ENCODE measurements at places on chromosomes 4 and X.

DNA sequence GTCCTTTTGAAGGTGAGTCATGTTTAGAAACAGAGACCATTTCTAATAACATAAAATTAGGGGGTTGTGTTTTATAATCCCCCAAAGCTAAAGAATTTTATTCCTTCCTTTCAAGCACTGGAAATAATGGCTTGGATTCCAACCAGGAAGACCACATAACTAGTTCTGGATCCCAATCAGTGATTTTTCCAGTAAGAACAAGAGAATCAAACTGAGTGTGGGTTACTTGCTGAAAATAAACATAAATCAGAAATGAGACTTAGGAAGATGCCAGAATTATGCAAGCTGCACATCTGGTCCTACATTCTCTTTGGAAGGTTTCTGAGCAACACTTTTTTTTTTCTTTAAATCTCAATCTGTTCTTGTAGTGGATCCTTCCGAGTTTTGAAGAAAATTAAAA lies 76.3 kb downstream of the SOWAHB start:
- no peak overlapping the region for H3K4me3 ChIP-seq
- H3K36me3 ChIP-seq: no peaks in the 10 kb centered on the region
- no peaks in the 10 kb centered on the region for H3K4me1 ChIP-seq
- H3K27me3 ChIP-seq: no peaks in the 10 kb centered on the region
- DNase-seq: no peak
- no peak overlapping the region for H3K27ac ChIP-seq

DNA sequence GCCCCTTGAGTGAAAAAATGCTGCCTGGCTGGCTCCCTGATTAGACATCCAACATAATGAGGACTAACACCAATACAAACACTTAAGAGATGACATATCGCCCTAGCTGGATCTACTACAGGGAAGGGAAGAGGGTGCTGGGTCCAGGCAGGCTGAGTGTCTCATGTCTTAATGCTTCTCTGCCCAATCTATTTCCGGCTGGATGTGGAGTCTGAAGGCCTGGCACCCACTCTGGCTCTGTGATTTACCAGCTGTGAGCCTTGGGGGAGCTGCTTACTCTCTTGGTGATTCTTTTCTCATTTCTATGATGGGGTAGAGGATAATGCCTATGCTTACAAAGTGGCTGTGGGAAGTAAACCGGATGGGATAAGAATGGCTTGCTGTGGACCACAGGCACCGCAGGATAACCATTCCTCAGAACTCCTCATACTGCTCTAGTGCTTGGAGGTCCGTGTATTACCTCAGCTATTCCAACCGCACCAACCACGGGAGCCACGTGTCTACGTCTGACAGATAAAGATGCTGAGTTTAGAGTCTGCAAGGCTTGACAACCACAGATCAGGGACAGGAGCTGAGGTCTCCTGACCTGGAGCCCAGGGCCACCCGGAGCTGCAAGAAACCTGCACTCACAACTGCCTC lies 161.7 kb downstream of the AFAP1 start:
- DNase-seq: no peak
- H3K27ac ChIP-seq: peak overlapping the region; percentile 74
- H3K4me1 ChIP-seq: no peaks in the 10 kb centered on the region
- H3K36me3 ChIP-seq: peaks cover 9% of the 10 kb centered on the region

DNA sequence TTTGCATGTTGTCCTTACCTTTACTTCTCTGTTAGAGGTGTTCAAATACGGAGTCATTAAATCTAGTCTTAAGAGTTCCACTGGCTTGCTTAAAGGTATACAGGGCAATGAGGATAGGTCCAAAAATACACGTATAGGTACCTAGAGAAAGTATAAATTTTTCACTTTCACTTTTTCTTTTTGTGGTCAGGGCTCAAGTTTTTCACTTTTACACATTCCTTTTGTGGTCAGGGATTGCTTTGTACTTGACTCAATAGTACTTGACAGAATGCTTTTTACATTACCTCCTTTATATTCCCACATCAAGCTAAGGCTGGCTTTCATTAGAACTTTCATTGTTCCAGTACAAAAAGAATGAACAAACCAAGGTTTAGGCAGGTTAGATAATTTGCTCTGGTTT lies 21.7 kb downstream of the TMEM184C start:
- H3K27ac ChIP-seq: no peak overlapping the region
- no peaks in the 10 kb centered on the region for H3K4me1 ChIP-seq
- no peak overlapping the region for H3K4me3 ChIP-seq
- DNase-seq: no peak
- peaks cover 16% of the 10 kb centered on the region for H3K36me3 ChIP-seq

DNA sequence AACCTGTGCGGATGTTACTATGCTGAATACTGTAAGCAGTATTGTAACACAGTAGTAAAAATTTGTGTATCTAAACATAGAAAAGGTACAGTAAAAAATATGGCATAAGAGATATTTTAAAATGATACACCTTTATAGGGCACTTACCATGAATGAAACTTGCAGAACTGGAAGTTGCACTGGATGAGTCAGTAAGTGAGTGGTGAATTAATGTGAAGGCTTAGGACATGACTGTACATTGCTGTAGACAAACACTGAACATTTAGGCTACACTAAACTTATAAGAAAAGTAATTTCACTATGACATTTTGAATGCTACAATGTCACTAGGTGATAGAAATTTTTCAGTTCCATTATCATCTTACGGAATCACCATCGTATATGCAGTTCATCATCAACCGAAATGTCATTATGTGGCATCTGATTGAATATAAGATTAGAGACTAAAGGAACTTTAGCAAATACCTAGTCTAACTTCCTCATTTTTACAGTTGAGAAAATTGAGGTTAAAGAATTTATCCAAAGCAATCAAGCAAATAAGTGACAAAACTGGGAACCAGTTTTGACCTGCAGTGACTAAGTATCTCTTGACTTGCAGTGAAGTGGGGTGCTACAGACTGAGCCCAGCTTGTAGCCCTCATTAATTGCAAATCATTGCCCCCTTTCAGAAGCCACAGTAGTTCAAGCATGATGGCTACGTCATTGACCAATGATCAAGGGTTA lies 55.3 kb downstream of the EGF start:
- no peaks in the 10 kb centered on the region for H3K36me3 ChIP-seq
- no peak for DNase-seq
- H3K27ac ChIP-seq: peak overlapping the region; percentile 57
- no peaks in the 10 kb centered on the region for H3K27me3 ChIP-seq
- peaks cover 3% of the 10 kb centered on the region for H3K4me1 ChIP-seq
- H3K4me3 ChIP-seq: no peak overlapping the region

DNA sequence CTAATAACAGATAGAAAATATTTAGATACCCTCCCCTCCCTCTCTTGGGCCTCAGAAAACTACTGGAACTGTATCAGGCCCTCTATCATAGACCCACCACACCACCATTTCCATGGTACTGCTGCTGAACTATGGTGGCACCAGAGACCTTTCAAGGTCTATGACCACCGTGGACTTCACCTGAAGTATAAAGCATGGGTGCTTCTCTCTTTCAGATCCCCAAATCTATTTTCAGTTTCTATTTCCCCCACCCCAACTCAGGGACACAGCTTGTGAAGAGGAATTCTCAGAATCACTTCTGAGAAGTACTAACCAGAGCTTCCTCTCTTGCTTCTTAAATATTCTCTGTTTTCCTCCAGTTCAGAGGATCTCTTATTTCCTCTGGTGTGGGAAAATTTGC lies 840.8 kb upstream of the HTR2C start:
- H3K27ac ChIP-seq: no peak overlapping the region
- DNase-seq: no peak
- H3K36me3 ChIP-seq: no peaks in the 10 kb centered on the region
- no peak overlapping the region for H3K4me3 ChIP-seq
- no peaks in the 10 kb centered on the region for H3K4me1 ChIP-seq
- no peaks in the 10 kb centered on the region for H3K27me3 ChIP-seq

GRCh38 chrX:154719132-154719675 lies 31.7 kb downstream of the GAB3 start:
- H3K27me3 ChIP-seq: no peaks in the 10 kb centered on the region
- H3K27ac ChIP-seq: peak overlapping the region; percentile 32
- H3K4me3 ChIP-seq: no peak overlapping the region
- no peaks in the 10 kb centered on the region for H3K36me3 ChIP-seq
- H3K4me1 ChIP-seq: no peaks in the 10 kb centered on the region

GRCh38 chrX:130771230-130771629 lies 131.8 kb downstream of the ENOX2 start:
- no peak overlapping the region for H3K27ac ChIP-seq
- H3K36me3 ChIP-seq: no peaks in the 10 kb centered on the region
- no peak for DNase-seq
- H3K4me3 ChIP-seq: no peak overlapping the region
- H3K4me1 ChIP-seq: no peaks in the 10 kb centered on the region
- H3K27me3 ChIP-seq: no peaks in the 10 kb centered on the region

DNA sequence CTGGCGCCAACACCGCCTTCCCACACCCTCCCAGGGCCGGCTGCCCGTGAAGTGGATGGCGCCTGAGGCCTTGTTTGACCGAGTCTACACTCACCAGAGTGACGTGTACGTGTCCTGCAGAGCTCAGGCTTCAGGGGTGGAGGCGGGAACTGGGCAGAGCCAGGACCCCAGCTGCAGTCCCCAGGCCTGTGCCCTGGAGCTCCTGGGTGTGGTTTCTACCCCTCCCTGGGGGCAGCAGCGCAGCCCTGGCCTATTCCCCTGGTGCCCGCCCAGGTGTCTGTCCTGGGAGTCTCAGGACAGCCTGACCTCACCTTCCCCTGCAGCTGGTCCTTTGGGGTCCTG lies 13.1 kb downstream of the FGFR3 start:
- DNase-seq: no peak
- peaks cover 27% of the 10 kb centered on the region for H3K36me3 ChIP-seq
- no peaks in the 10 kb centered on the region for H3K4me1 ChIP-seq
- H3K4me3 ChIP-seq: no peak overlapping the region
- no peaks in the 10 kb centered on the region for H3K27me3 ChIP-seq
- H3K27ac ChIP-seq: no peak overlapping the region

- no peaks in the 10 kb centered on the region for H3K4me1 ChIP-seq
- H3K27me3 ChIP-seq: no peaks in the 10 kb centered on the region
- no peaks in the 10 kb centered on the region for H3K36me3 ChIP-seq
- DNase-seq: no peak
- H3K27ac ChIP-seq: peak overlapping the region; percentile 44
These were observed 125.8 kb downstream of the PPEF1 start for GRCh38 chrX:18833071-18833731.

GRCh38 chr4:130172156-130172555 lies 1076.2 kb downstream of the C4orf33 start:
- H3K27me3 ChIP-seq: no peaks in the 10 kb centered on the region
- H3K36me3 ChIP-seq: no peaks in the 10 kb centered on the region
- DNase-seq: no peak
- H3K4me1 ChIP-seq: no peaks in the 10 kb centered on the region
- no peak overlapping the region for H3K27ac ChIP-seq
- no peak overlapping the region for H3K4me3 ChIP-seq

- H3K27me3 ChIP-seq: no peaks in the 10 kb centered on the region
- no peak for DNase-seq
These were observed 46.4 kb upstream of the SPRY1 start for GRCh38 chr4:123350191-123350544.

DNA sequence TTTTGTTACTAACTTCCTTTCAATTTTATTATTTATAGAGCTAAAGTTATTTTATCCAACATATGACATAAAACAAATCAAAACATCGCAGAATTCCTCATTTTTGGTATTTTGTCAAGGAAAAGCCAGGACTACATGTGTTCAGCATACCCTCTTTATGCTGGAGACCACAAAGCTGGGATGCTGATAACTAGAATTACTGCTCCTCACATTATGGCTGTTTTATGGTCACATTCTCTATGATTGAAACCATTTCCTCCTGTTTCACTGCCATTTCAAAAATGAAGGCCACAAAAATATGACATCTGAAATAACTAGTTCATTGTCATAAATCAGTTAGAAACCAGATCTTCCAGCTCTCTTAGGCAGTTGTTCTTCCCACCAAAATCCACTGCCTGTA lies 41.7 kb downstream of the KLHL34 start:
- H3K36me3 ChIP-seq: no peaks in the 10 kb centered on the region
- H3K4me1 ChIP-seq: no peaks in the 10 kb centered on the region

DNA sequence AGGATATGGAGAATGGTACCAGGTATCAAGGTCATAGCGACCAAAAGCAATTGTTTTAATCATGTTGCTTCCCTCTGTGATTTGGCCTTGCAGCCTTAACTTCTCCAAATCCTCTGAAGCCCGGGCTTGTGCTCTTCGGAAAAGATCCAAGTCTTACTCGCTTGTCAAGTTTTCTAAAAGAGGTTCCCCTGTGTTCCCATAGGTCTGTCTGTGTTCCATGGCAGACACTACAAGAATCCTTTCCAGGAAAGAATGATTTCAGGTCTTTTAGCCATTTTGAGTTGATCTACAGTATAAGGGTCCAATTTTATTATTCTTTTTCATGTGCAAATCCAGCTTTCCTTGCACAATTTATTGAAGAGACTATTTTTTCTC lies 710.6 kb upstream of the DIAPH2 start:
- no peak for DNase-seq
- no peaks in the 10 kb centered on the region for H3K4me1 ChIP-seq
- H3K27me3 ChIP-seq: no peaks in the 10 kb centered on the region

GRCh38 chr4:126807132-126807531 lies 825.6 kb upstream of the INTU start:
- H3K36me3 ChIP-seq: no peaks in the 10 kb centered on the region
- peaks cover 3% of the 10 kb centered on the region for H3K27me3 ChIP-seq
- no peaks in the 10 kb centered on the region for H3K4me1 ChIP-seq
- H3K4me3 ChIP-seq: no peak overlapping the region
- no peak overlapping the region for H3K27ac ChIP-seq
- no peak for DNase-seq

DNA sequence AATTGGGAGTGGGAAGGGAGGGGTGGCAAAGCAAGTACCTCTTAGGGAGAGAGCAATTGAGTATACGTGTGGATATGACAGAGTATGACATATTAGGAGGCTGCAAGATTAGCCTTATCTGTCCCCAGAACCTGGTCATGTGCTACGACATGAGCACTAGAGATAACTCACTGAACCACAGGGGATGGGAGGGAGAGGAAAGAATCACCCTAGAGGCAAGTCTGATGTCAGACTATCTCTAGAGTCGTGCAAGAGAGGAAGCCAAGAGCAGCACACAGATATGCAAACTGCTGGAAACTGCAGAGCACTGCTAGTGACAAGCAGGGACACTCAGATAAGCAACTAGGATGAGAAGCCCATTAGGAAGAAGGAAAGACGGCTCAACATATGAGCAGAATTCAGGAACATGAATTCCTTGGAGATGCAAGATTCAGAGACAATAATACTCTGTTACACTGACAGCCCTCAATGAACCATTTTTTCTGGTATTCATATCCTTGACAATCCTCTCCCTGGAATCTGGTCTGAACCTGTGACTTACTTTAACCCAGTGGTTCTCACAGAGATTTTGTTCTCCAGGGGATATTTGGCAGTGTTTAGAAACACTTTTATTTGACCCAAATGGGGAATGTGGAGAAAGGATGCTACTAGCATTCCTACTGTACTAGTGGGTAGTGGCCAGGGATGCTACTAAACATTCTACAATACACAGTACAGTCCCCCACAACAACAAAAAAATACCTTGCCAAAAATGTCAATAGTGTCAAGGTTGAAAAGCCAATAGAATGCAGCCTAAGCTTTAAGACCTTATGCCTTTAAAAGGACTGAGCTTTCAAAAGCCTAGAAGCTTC lies 84.0 kb upstream of the BMP2K start:
- H3K27me3 ChIP-seq: no peaks in the 10 kb centered on the region
- no peaks in the 10 kb centered on the region for H3K4me1 ChIP-seq

GRCh38 chrX:14927401-14927800 lies 54.2 kb downstream of the MOSPD2 start:
- no peaks in the 10 kb centered on the region for H3K27me3 ChIP-seq
- no peak overlapping the region for H3K4me3 ChIP-seq
- H3K4me1 ChIP-seq: no peaks in the 10 kb centered on the region
- no peak for DNase-seq

GRCh38 chrX:36908801-36909675 lies 99.1 kb upstream of the FAM47C start:
- H3K27ac ChIP-seq: no peak overlapping the region
- no peak overlapping the region for H3K4me3 ChIP-seq
- no peaks in the 10 kb centered on the region for H3K36me3 ChIP-seq
- no peaks in the 10 kb centered on the region for H3K27me3 ChIP-seq
- DNase-seq: no peak
- no peaks in the 10 kb centered on the region for H3K4me1 ChIP-seq
